Epithelial cell of proximal tubule (primary cell): ENCODE measurements at places on chromosomes 3 and 15. TPM values are rescaled to one million over a fixed set of nuclear protein-coding genes. Genes with fewer than 3 reads are reported as not detected.

- DNase-seq, result no peak
Observed at GRCh38 chr3:183161552-183162336, 790 bp downstream of the LAMP3 start.

The LSAMP gene
- 0.87 and 5.1 TPM in 2 replicates for total RNA-seq

DNA sequence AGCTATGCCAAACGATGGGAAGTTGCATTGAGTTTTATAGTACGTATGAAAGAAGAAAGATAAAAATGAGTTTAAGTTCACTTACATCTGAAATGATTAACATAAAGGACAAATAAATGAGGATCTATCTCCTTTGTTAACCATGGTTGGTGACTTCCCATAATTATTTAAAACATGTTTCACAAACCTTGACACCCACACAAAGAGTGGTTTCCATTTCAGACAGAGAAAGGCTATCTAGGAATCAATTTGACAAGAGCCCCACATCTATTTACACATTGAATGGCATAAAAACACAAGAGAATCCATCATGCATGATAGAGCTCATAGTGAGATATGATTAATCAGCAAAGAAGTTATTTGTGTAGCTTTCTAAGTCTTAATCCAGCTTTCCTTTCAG lies 14.2 kb upstream of the MTMR10 start:
- DNase-seq, result no peak

The RPP14 gene
- total RNA-seq, result 7.6 and 14.8 TPM in 2 replicates

DNA sequence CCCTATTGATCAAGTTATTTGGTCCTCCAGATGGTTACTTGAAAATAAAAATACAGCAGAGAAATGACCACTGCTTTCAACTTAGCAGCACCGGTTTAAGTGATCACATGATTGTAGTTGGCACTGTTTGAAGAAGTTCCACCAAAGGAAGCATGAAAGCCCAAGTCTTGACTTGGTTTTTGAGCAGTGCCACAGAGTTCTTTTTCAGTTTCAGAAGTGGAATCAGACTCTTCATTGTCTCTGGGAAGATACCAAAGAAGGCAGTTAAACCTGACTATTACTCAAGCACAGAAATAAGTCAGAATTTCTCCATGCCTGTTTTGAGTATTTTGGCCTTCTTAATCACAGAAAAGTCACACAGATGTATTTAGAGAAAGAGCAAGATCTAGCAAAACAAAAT lies 66.7 kb downstream of the BBX start:
- DNase-seq, result no peak

DNA sequence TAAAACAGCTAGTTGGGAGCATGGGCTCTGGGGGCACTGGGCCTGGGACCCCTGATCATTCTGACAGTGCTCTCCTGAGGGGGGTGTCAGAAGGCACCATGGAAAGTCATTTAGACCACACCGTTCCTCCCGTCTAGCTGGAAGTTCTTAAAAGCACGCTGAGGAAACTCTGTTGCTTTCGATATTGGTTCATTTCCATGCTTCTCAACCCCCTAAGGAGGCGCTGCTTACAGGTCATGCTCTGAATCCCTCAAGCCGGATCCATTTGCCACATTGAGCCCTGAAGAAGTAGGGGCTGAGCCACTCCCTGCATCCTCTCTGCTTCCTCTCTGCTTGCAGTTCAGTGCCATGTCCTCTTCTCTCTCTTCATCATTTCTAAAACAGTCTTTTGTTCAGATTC lies 187.2 kb downstream of the CACNA2D3 start:
- DNase-seq, result no peak

DNA sequence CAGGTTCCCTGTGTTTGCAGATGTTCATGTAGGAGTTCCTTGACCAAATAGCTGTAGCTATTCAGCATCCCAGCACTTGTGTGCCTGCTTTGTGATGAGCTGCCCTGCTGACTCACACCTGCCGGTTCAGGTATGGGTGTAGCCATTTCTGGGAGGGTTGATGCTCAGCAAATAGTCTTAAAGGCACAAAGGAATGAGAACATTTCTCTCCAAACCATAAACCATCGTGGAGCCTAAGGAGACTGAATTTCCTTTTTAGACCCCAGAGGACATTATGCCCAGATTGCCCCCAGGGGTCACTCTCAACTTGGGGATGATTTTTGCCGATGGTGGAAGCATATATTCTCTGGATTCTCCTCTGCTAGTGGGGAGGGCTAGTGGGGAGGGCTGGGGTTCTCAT lies 80.6 kb downstream of the ADAMTSL3 start:
- DNase-seq, result no peak

DNA sequence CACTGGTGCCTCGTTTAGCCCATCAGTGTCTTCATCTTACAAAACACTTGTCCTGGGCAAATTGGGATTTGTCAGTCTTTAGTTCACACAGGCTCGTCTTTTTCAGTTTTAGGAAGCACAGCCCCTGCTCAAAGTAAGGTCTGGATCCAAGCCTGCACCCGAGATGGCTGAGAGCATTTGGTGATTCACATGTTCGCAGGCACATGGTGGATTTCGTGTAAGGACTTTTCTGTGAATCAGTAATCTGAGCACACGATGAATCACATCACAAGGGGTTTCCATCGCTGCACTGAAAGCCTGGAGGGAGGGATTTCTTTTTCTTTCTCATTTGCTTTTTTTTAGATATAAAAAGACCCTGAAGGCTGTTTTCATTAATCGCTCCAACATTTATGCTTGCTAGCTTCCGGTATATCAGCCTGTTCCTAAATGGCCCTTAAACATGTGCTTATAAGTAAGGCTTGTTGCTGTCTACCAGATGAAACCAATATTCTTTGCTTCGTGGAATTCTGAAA lies 435.6 kb upstream of the ATP10A start:
- no peak for DNase-seq

The GPR160 gene
- total RNA-seq, result 11.0 and 23.9 TPM in 2 replicates

DNA sequence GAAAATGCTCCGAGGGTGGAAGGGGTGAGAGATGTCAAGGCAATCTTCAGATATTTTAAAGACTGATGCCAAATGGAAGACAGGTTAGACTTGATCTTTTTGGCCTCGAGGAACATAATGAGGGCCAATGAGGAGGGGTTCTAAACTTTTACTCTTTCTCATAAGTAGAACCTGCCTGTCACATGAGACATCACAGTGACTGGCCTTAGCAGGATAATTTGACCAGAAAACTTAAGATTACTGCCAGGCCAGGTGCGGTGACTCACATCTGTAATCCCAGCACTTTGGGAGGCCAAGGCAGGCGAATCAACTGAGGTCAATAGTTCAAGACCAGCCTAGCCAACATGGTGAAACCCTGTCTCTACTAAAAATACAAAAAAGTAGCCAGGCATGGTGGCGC lies 12.2 kb downstream of the TM4SF4 start:
- DNase-seq, result no peak

- DNase-seq, result no peak
Observed at GRCh38 chr3:133152056-133152455, 113.9 kb downstream of the TMEM108 start.

- DNase-seq, result no peak
Observed at GRCh38 chr15:32690941-32691688, 26.7 kb upstream of the GREM1 start.
